ENCODE measurements at places on chromosomes 7 and 10.

- no peak for DNase-seq
Observed at GRCh38 chr10:6579183-6579903, 733 bp downstream of the PRKCQ start.

DNA sequence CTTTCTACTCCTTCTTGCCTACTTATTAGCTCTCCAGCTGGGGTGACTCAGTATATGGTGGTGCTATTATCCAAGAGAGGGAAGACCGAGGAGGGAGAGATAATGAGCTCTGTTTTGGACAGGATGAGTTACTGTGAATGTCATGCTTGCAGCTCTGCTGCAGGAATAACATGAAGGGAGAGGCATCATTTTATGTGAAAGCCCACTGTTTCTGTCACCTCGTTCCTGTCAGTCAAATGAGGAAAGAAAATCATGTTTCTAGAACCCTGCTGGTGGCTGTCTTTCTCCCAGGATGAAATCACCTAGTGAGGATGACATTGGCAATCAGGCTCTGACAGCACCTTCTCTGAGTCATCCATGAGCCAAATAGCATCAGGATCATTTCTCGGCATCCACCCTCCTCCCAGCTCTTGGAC, 1291.6 kb upstream of the AUTS2 start:
- DNase-seq = no peak

- DNase-seq = no peak
Observed at GRCh38 chr7:107173691-107174406, 5.0 kb downstream of the HBP1 start.

DNA sequence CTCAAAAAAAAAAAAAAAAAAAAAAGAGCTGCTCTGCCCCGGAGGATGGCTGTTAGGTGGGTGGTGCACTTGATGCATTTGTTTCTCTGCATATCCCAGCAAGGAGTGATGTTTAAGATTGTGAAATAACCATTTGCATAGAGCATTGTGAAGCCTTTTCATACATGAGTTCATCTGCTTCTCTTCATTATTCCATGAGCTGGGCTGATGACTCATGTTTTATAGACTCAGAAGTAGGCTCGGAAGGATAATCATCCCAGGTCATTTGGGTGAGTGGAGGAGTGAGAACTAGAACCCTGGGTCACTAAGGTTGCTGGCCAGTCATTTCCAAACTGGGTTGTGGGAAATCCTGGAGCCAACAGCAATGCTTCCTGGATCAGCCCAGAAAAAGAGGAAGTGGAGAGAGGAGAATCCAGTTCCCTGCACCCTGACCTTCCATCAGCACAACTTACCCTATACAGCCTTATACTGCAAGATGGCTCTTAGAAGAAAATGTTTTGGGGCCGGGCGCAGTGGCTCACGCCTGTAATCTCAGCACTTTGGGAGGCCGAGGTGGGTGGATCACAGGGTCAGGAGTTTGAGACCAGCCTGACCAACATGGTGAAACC, 45.3 kb downstream of the TACC2 start:
- DNase-seq = no peak

DNA sequence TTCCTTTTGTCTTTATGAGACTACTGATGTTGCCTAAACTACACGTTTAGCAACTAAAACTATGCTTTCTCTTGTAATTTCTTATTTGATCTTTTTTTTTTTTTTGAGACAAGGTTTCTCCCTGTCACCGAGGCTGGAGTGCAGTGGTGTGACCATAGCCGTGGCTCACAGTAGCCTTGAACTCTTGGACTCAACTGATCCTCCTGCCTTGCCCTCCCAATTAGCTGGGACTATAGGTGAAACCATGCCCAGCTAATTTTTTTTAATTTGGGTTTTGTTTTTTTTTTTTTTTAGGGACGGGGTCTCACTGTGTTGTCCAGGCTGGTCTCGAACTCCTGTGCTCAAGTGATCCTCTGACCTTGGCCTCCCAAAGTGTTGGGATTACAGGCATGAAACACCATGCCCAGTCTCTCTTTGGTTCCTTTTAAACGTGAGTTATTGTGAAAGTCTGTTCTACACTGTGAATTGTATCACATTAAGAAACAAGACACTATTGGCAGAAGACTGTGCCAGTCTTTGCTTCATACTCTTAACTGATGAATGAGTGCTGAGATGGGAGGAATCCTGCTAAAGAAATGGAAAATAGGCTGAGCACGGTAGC, 6.4 kb downstream of the TMEM248 start:
- DNase-seq = no peak

DNA sequence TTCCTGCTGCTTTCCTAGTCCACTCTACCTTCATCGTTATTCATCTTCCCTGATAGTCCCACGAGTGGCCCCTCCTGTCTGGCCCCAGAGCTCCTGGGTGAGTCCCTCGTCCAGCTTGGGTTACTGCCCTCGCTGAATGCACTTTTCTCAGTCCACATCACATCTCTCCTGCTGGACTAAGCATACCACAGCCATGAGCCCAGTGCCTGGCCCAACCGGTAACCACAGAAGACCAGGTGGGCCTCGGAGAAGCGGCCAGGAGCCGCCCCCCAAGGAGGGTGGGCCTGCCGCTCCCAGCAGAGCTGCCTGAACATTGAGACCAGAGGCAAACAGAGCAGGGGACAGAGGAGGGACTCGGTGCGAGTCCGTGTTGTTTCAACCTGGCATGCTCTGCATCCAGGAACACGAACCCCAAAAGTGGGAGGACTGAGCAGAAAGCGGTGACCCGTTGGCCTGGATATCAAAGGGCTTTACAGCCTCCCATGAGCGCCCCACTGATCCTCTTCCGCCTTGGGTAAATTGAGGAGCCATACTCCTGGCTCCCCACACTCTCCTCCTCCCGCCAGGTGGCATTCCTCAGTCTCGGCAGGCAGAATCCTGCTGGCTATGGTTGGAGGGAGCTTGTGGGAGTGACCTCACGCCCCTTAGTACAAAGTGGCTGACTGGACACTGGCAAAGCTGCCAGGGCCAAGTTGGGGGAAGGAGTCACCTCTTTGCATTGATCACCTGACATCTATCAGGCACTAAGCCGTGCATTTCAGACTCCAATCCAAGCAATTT, 13.3 kb downstream of the TMEM72 start:
- DNase-seq = no peak

- no peak for DNase-seq
Observed at GRCh38 chr7:123533929-123534382, 439 bp downstream of the IQUB start.

DNA sequence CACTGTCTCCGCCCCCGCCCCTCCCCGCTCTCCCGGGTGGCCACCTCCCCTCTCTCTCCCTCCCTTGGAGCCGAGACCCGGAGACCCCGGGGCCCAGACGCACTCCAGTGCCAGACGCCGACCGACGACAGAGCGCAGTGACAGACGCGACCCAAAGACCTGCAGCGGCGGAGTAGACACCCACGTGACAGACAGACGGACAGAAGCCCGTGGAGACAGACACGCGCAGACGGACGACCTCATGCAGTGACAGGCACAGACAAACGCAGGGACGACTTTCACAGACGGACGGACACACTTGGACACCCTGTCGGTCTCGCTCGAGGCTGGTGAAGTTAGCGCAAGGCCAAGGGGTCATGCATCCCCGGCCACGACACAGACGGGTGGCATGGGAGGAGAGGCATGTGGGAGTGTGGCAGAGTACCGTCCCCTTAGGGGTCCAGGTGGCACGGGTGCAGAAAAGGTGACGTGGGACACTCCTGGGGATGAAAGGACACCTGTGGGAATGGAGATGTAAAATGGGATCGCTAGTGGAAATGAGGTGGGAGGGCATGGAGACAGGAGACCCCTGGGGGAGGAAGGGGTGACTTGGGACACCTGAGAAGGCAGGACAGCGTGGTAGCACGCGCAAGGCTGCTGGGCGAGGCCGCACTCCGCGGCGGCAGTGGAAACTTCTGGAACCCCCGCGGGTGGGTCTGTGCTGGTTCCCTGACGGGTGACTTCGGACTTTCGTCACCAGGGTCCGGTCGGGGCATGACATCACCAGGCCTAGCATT, 456 bp upstream of the ACHE start:
- DNase-seq = no peak

- DNase-seq = no peak
Observed at GRCh38 chr7:140494867-140495266, 15.6 kb upstream of the MKRN1 start.

DNA sequence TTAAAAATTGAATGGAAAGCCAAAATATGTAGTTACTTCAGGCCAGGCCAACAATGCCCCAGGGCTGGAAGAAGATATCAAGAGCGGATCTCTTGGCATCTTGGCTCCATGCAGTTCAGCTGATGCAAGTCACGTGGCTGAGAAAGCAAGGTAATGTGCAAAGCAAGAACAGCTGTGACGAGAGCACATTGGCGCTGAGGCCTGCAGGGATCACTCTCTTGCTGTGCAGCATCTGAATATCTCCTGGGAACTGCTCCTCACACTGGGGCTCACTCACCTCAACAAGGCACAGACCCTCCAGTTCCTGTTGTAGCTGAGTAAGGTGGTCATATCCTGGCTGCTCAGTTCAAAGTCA, 14.0 kb downstream of the AKR1B1 start:
- no peak for DNase-seq
